ENCODE measurements at places on chromosomes 16 and 17. TPM values are rescaled to one million over a fixed set of nuclear protein-coding genes. Genes with fewer than 3 reads are reported as not detected.

DNA sequence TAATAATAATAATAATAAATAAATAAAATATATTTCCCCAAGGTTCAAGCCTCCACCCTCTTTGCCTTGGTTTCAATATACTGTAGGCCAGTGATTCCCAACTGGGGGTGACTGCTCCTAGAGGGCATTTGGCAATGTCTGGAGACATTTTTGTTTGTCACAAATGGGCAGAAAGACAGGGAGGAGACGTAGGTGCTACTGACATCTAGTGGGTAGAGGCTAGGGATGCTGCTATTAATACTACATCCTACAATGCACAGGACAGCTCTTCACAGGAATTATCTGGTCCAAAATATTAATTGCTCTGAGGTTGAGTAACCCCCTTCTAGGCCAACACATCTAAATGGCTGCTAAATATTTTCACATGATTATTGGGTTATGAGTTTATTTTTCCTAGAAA, 12.8 kb upstream of the PRR14 start:
- DNase-seq: peak; percentile 31

- DNase-seq: no peak
These were observed 62.3 kb downstream of the SSH2 start for GRCh38 chr17:29867643-29868181.

DNA sequence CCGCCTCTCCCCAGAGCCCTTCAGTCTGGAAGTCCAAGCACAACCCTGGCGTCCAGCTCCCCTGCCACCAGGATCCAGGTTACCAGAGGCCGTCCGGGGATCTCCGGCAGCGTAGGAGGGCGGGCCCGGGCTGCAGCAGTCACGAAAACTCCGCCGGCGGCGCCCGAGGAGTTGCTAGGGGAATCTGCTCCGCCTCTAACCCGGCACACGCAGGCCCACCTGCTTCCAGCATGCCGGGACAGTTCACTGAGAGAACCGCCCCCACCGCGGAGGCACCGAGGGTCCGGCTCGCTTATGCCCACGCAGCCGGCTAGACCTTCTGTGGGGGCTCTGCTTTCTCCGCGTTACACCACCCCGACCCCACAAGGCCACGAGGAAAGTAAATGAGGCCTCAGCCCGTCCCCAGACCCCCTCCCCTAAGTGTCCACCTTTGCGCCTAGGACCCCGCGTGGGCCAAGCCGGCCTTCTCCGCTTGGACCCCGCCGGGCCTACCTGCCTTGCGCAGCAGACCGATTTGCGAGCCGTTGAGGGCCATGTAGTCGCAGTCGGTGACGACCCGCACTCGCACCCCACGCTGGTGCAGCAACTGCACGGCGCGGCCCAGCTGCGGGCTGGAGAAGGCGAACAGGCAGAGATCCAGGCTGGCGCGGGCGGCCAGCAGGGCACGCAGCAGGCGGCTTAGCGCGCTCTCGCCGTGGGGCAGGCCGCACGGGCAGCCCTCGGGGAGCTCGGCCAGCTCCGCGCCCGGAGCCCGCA, 587 bp downstream of the PLD6 start:
- DNase-seq: peak; percentile 51

DNA sequence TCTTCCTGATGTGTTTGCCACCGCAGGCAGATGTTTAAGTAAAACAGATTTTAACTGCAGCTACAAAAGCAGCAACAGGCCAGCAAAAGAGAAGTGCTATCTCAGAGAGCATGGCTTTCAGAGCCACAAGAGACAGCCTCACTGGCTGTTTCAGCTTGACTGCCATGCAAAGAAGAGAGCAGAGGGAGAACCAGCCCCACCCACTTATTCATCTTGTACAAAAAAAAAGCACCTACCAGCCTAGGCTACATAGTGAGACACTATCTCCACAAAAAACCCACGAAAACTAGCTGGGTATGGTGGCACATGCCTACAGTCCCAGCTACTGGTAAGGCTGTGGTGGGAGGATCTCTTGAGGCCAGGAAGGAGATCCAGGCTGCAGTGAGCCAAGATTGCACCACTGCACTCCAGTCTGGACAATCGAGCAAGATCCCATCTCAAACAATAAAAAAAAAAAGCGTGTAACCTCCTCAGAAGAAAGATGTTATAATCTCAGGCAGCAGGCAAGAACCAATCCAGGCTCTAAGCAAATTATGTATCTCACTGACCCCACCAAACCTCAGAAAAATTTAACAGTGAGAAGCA, 30.0 kb downstream of the STH start:
- DNase-seq: no peak

DNA sequence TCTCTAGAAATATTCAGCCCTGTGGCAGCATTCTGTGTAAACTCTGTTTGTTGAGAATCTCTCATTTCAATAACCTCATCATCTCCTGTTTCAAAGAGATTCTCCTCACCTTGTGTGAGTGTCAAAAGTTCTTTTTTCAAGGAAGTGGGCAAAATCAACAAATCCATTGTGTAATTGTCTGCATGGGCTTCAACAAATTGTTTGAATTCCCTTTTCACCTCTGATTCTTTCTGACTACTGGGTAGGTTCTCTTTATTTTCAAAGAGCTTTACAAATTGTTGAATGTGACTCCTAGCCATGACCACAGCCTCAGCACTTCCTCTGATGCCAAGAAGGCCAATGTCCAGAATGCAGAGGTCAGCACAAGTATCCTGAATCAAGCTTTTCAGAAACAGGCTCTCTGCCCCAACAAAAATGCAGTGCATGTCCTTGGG, 48.0 kb downstream of the N4BP1 start:
- DNase-seq: no peak

GRCh38 chr17:39634384-39634871, 2.5 kb upstream of the STARD3 start:
- DNase-seq: no peak

DNA sequence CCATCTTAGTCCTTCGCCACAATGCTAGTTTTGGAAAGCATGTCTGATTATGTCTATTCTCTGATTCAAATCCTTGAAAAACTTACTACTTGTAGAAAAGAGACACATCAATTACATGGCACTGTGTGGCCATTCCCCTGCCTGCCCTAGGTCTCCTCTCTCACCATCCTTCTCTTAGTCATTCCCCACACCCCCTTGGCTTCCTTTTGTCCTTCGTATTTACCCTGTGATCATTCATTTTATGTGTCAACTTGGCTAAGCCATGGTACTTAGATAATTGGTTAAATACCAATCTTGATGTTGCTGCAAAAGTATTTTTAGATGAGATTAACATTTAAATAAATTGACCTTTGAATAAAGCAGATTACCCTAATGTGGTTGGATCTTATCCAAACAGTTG, 122.9 kb upstream of the CDH11 start:
- no peak for DNase-seq

- no peak for DNase-seq
These were observed 25.0 kb downstream of the CCDC40 start for GRCh38 chr17:80061421-80061820.

- DNase-seq: no peak
These were observed 51.3 kb downstream of the FTO start for GRCh38 chr16:53755026-53755910.

- no peak for DNase-seq
These were observed 9.8 kb downstream of the MYO1C start for GRCh38 chr17:1482680-1483079.

DNA sequence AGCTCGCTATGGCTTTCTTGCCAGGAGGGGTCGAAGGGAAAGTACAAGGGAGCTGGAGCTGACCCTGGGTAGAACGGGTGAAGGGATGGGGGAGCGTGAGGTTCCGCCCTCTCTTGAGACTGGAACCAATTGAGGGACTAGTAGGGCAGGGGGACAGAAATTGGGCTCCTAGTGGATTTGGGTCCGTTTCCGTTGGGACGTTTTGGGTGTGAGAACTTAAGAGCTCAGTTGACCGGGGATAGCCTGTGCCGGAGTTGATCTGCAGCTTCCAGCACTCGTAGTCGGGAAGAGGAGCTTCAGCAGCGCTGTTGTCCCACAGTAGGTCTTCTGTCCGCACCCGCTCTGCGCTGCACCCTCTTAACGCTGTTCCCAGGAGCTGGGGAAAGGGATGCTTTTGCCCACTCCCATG, 481 bp downstream of the CNTROB start:
- no peak for DNase-seq

DNA sequence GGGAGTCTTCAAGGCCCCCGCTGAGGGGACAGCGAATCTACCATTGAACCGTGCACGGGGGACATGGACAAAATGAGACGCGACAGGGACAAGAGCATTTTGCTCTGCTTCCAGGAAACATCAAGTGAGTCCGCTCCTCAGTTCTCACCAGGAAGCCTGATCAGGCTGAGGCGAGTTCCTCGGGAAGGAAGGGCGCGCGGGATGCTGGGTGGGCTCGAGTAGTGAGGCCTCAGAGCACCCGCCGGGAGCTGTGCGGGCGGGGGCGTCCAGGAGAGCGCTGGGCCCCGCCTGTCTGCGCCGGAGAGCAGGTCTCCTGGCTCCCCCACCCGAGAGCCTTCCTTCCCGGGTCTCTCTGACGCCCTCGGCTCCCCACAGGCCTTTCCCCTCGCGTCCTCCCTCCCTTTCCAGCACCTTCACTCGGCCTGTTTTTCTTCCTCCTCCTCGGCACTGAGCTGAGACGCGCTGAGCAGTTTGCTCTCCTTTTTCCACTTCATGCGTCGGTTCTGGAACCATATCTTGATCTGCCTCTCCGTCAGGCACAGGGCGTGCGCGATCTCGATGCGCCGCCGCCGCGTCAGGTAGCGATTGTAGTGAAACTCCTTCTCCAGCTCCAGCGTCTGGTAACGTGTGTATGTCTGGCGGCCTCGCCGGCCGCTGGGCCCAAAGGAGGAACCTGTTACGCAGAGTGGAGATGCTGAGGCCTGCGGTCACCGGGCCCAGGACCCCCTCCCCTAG, 2.6 kb upstream of the HOXB5 start:
- DNase-seq: no peak

- no peak for DNase-seq
These were observed 53.0 kb downstream of the LDHD start for GRCh38 chr16:75063549-75064088.

DNA sequence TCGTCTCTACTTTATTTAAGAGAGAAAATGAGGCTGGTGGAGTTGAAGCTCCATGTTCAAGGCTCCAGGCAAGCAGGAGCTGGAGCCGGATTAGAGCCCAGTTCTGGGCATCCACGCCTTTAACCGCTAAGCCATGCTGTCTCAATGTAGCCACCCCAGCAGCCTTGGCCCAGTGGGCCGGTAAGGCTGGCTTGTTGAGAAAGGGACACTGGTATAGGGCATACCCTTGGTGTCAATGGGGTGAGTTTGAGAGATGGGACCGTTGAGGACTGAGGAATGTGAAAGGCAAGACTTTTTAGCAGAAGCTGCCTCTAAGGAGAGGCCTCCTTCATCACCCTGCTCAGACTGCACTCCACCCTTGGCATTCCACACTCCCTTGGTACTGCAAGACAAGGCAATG, 147.4 kb downstream of the CYLD start:
- DNase-seq: no peak

DNA sequence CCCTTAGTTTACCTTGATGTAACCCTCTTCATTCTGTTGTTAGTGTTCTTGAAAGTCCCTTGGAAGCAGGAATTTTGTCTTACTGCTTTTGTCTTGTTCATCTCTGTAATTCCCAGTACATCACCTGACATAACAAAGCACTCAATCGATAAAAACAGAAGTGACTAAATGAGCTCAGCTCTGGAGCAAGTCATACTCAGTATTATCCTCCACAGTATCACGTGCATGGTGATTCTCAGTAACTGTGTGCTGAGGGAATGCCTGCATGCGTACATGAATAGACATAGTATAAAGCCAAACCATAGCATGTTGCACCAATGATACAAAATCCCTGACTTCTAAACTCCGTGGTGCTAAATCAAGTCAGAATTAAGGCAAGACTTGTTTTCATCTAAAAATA, 7.2 kb downstream of the KRT38 start:
- DNase-seq: no peak

- no peak for DNase-seq
These were observed 22.7 kb downstream of the GINS3 start for GRCh38 chr16:58415003-58415402.

DNA sequence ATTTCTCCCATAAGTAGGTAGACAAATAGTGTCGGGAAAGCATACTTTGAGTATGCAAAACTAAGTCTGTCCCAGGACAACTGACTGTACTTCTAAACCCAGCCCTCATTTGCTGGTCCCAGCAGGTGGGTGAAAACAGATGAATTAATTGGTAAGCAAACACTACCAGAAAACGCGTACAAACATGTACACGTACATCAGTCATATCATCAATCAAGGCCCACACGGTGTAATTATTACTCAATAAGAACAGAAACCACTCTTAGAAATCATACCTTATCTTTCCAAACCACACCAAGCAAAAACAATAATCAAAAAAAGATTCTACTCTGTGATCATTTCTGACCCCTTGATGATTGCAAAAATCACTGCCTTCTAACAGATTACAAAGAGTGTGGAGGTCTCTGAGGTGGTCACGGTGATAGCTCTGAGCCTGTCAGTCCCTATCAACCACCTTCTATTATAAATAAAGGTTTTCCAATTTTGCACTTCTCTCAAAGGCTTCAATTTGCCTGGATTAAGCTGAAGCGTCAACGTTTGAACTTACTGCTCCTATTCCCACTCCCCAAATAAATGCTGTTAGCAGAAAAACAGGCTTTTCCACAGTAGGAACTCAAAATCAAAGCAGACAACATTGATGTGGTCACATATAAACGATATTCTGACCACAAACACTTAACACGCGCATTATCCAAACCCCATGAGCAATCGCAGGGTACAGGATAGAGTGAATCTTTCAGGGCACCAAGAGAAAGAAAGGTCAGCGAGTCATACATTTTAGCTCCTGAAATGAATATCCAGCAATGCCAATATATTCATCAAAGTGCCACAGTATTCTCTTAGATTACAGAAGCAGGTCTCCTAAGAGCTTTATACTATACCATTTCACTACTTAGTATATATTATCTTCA, 211.9 kb downstream of the STX8 start:
- DNase-seq: no peak

- DNase-seq: no peak
These were observed 88.1 kb downstream of the AXIN2 start for GRCh38 chr17:65473363-65473762.

Gene KRTAP4-3
- total RNA-seq: not detected

Gene UTS2R
- not detected for total RNA-seq

Gene PRAC2
- not detected for total RNA-seq

Gene NLGN2
- total RNA-seq: 86.3 TPM

Gene SPNS2
- 33.8 TPM for total RNA-seq

Gene KRTAP16-1
- total RNA-seq: not detected

Gene HES7
- total RNA-seq: 2.6 TPM

Gene AANAT
- 0.65 TPM for total RNA-seq

Gene FBXW10
- 5.3 TPM for total RNA-seq

Gene TBX6
- total RNA-seq: 9.6 TPM

Gene PRSS21
- 77.4 TPM for total RNA-seq

Gene CLEC10A
- total RNA-seq: not detected

Gene TEN1
- total RNA-seq: 22.7 TPM

Gene SCIMP
- total RNA-seq: not detected
